D341Med (cell line): ENCODE measurements at places on chromosomes 16 and 17.

- no peak for DNase-seq
Observed at GRCh38 chr16:9049241-9049640, 42.2 kb upstream of the HAPSTR1 start.

GRCh38 chr17:73118951-73119391 lies 26.5 kb upstream of the SLC39A11 start:
- peak; percentile 90 for DNase-seq

DNA sequence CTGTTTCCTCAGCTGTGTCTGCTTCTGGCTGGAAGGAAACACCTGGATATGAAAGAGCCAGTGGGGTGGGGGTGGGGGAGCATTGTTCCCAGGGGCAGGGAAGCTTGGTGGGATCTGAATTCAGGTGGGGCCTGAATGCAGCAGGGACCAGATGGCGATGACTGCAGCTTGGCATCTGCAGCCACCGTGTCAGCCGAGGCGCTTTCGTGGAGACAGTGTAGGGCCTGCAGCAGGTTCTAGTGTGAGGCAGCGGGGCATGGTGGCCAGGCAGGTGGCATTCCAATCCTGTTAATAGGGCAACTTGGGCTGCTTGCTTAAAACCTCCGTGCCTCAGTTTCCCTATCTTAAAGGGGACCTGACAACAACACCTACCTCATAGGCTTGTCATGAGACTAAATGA lies 1.7 kb downstream of the PIK3R6 start:
- DNase-seq: no peak

DNA sequence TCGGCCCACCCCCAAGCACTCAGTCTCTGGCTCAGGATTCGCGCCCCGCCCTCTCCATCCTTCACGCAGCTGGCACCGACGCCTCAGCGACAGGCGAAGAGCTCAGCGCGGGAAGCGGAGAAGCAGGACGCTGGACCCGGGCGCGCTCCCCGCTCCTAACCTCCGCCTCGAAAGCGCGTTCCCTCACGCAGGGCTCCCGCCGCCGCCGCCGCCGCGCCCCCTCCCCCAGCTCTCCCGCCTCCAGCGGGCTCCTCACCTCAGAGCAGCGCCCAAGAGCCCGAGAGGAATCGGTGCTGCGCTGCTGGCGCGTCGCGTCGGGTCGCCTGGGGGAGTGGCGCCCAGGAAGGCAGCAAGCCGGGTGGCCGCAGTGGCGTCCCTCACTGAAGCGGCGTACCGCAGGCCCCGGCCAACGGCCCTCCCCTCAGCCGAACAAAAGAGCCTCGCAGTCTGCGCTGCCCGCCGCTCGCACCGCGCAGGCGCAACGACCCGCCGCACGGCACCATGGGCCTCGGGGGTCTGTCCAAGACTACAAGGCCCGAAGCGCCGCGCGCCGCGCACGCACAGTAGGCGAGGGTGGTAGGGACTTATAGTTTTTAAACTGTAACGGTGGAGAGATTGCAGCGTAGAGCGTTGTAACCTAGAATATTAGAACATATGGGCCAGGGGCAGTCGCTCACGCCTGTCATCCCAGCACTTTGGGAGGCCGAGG lies at the start of gene CBX1:
CBX1 (minus strand) TSS at position 467 of the 709 bp plus-strand sequence. CDS start 24,474 bp downstream, outside the sequence.
- peak; percentile 99 for DNase-seq

- DNase-seq: no peak
Observed at GRCh38 chr16:11328172-11329070, 16.8 kb upstream of the RMI2 start.

DNA sequence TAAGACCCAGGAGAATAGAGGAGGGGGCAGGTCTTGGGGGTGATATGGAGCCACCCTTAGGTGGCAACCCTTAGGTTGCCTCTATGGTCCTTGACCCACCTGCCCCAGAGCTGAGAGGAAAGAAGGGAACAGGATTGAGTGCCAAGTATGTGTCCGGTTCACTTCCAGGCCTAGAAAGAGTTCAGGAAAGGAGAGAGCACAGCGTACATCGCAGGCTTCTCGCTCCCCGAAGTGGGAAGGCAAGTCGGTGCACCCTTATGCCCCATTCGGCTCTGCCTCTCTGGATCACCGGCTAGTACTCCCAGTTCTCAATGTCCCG lies 631 bp downstream of the SP6 start:
- DNase-seq: no peak

DNA sequence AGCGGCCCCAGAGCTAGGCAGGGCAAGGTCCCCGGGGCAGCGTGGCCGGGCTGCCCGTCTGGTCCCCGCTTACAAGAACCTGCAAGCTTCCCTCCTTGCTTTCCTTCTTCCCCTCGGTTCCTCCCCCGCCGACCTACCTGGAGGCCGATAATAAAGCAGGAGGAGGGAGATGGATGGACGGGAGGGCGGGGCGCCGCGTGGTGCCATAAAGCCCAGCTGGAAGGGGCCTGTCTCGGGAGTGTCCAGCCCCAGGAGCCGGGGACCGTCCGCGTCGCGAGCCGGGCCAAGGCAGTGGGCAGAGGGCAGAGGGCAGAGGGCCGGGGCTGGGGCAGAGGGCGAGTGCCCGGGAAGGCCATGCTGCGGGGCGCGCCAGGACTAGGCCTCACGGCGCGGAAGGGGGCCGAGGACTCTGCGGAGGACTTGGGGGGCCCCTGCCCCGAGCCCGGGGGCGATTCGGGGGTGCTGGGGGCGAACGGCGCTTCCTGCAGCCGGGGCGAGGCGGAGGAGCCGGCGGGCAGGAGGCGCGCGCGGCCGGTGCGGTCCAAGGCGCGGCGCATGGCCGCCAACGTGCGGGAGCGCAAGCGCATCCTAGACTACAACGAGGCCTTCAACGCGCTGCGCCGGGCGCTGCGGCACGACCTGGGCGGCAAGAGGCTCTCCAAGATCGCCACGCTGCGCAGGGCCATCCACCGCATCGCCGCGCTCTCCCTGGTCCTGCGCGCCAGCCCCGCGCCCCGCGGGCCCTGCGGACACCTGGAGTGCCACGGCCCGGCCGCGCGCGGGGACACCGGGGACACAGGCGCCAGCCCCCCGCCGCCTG lies at the start of gene BHLHA9:
BHLHA9 (plus strand) TSS at position 235 of the 820 bp plus-strand sequence; CDS start at position 355, 120 bp downstream.
- DNase-seq: no peak

DNA sequence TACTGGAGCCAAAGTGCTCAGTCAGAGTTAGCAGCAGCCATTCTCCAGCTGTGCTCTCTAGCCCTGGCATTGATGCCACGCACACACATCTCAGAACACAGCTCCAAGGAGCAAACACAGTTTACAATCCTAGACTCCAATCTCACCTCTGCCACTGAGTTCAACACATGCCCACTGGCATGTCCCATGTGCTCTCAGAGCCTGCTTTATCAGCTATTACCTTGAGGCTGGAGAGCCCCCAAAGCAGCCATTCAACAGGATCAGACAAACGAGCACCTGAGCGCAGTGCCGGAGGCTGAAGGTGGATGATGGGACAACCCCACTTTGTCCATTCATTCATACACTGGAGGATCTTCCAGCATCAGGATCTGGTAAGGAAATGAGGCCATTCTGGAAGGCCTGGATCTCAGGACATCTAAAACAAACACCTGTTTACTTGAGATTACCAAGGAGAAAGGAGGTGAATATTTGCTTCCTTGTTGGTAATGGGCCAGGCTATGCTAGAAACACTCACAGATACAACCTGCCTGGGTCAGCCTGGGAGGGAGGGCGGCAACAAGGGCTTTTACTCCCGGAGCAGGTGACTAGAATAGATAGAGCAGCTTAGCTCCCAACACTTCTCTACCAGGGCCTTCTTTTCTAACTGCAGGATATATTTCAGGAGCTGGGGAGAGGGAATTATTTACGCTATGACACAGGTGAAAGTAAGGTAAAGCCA lies 25.4 kb downstream of the RANBP10 start:
- no peak for DNase-seq

GRCh38 chr17:67557052-67557845 lies 160.5 kb upstream of the NOL11 start:
- no peak for DNase-seq

- no peak for DNase-seq
Observed at GRCh38 chr16:68070249-68070730, 14.9 kb upstream of the NFATC3 start.

DNA sequence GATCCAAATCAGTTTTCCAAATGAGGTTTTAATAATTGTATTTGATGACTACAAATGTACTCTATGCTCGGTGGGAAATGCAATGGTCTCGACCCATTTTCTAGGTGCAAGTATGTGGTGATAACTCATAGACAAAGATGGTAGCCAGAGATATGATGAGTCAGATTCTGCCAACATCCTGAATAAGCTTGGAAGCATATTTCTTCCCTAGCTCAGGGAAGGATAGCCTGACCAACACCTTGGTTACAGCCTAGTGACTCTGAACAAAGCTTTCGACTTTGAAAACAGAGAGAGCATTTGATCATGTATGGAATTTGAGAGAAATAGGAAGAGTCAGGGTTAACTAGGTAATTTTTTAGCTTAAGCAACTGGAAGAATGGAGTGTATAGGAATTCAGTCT lies 128.3 kb upstream of the MYOCD start:
- no peak for DNase-seq

- DNase-seq: no peak
Observed at GRCh38 chr16:86874141-86874540, 295.8 kb downstream of the FOXL1 start.

GRCh38 chr17:39225959-39226683 lies 376 bp upstream of the STAC2 start:
- DNase-seq: peak; percentile 96

GRCh38 chr17:63446753-63447470 lies 806 bp upstream of the CYB561 start:
- DNase-seq: peak; percentile 67

DNA sequence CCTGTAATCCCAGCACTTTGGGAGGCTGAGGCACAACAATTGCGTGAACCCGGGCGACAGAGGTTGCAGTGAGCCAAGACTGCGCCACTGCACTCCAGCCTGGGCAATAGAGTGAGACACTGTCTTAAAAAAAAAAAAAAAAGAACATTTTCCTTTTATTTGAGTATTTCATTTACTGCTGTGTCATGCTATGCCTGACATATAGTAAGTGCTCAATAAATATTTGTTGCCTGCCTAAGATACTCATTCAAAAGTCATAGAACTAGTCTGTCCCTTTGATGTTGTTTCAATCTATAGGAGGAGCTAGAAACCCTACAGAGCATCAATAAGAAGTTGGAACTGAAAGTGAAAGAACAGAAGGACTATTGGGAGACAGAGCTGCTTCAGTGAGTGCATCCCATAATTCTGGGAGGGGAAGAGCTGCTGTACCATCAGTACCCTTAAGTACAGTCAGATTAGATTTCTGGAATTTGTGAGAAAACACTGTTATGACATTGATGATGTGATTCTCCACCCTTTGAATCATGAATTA lies 20.0 kb downstream of the CALCOCO2 start:
- DNase-seq: no peak

DNA sequence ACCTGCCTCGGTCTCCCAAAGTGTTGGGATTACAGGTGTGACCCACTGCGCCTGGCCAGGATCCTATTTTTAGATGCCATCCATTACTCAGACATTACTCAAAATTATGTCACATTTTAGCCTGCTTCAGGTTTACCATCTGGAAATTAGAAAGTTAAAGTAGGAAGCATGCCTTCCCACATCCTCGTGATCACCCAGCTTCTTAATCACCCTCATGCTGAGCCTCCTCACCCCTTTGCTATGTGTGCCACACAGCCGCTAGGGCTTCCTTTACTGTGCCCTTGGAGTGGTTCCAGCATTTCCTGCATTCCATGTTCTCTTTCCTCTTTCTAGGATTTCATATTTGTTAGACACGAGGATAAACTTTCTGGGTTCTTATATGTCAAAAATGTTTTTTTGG lies 9.3 kb downstream of the ADORA2B start:
- DNase-seq: no peak

- DNase-seq: no peak
Observed at GRCh38 chr17:67326440-67326839, 39.9 kb downstream of the PSMD12 start.

DNA sequence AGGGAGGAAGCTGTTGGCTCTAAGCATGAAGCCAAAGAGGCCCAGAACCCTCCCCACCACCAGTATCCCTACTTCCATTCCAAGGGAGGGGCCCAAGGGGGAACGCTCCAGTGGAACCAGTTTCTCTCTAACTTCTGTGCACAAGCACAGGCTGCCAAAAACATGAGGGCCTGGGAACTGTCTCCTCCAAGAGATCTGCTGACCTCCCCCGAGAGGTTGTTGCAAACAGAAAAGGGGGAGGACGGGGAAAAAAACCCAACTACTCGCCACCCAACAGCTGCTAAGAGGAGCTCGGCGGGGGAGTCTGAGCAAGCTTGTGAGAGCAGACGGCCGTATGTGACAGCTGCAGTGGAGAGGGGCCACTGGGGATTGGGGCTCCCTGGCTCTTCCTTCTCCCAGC lies 15.7 kb upstream of the SLC35B1 start:
- DNase-seq: peak; percentile 76

DNA sequence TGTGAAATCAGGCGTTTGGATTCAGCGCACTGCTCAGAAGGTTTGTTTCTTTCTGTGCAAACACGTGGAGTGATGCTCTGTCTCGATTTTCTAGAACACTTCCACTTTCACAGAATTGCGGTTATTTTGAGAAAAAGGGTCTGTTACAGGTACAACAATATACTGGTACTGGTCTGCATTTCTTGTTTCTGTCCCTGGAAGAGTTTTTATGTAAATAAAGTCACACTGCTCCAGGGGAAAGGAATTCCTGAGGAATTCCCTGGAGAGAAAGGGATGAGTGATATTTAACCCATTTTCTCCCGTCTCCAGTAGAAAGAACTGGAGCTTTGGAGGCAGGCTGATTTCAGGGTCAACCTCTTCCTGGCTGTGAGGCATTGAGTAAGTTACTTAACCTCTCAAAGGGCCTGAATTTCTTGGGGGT lies 16.2 kb upstream of the RMI2 start:
- DNase-seq: no peak

DNA sequence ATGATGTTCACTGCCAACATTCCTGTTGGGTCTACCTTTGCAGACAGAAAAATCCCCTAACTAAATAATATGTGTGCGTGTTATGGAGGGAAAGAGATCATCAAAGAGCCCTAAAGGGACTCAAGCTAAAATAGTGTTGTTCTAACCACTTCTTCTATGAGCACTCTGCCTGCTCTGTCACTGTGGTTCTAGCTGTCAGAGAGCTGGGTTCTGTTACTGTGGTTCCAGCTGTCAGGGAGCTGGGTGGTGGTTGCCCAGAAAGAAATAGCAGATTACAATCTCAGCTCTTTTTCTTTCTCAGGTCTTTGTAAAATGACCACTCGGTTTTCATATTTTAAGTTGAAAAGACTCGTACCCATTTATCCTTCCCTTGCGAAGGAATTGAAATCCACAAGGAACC lies 176.3 kb downstream of the HS3ST3A1 start:
- DNase-seq: no peak
